Dorsolateral prefrontal cortex (tissue), 122 donors: ENCODE measurements at places on chromosomes 7 and 10. TPM values are rescaled to one million over a fixed set of nuclear protein-coding genes. Genes with fewer than 3 reads are reported as not detected.

Gene ZNF467
- total RNA-seq: 11.2 TPM

Gene SORBS1
- total RNA-seq: 267 TPM

Gene SPDYE2
- total RNA-seq: not detected

Gene PIK3AP1
- 5.6 TPM for total RNA-seq

Gene YKT6
- total RNA-seq: 61.4 TPM

Gene NRG3
- 72.2 TPM for total RNA-seq
